LHCN-M2 (cell line): ENCODE measurements at places on chromosomes 2 and 18. TPM values are rescaled to one million over a fixed set of nuclear protein-coding genes. Genes with fewer than 3 reads are reported as not detected.
A peak's percentile ranks its signal among the peaks of the same experiment; 100 is the strongest.

DNA sequence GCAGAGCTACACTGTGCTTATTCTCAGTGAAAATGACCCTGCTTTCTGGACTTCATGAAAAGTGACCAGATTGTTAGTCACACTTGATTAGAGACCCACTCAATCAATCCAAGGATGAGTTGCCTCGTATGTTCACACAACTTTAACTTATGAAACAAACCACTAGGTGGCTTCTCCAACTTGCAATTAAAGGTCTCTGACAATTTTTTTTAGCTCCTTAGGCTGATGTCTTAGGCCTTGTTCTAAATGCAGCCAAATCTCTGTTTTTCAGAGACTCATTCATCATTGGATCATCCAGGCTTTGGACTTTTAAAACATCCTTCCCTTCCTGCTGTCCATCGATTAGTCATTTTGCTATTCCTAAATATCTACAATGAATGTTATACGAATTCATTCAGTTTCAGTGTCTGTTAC, 63.4 kb downstream of the MREG start:
- DNase-seq = peak; percentile 55

GRCh38 chr2:230216489-230216888, 3.3 kb downstream of the SP110 start:
- DNase-seq = no peak

GRCh38 chr2:164879901-164880535, 38.4 kb upstream of the COBLL1 start:
- DNase-seq = no peak

GRCh38 chr2:189002079-189002478, 27.9 kb downstream of the COL3A1 start:
- peak; percentile 61 for DNase-seq

DNA sequence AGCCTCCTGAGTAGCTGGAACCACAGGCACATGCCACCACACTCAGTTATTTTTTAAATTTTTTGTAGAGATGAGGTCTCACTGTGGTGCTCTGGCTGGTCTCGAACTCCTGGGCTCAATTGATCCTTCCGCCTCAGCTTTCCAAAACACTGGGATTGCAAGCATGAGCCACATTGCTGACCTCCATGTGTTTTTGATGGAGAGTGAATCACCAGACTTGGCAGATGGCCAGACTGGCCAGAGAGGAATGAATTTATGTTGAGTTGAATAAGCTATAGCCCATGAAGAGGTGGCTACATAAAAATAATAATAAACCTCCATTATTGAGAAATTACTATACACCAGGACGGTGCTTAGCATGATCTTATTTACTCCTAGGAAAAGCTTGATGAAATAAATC, 91.5 kb downstream of the MREG start:
- DNase-seq = peak; percentile 81

NMUR1 gene
- total RNA-seq = not detected in 2 replicates
